ENCODE measurements at places on chromosomes 2 and 18.

DNA sequence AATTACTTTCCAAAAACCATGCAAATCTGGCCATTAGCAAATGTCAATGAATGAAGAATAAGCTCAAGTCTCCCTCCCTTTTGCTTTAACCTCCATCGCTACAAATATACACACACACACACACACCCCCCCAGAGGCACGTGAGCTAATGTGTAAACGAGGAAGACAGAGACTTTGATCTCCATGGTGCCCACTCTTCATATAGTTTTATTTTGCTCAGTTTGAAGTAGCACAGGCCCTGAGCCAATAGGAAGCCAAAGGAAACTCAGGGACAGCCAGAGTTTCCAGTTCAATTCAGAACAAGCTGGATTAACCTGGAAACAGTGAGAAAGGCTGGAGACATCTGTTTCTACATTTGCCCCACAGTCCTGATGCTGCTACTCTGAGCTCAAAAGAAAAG is 248.4 kb upstream of the MEIS1 start:
- no peak for DNase-seq

- no peak for DNase-seq
These were observed 116.3 kb downstream of the ACAA2 start for GRCh38 chr18:49697049-49697448.

DNA sequence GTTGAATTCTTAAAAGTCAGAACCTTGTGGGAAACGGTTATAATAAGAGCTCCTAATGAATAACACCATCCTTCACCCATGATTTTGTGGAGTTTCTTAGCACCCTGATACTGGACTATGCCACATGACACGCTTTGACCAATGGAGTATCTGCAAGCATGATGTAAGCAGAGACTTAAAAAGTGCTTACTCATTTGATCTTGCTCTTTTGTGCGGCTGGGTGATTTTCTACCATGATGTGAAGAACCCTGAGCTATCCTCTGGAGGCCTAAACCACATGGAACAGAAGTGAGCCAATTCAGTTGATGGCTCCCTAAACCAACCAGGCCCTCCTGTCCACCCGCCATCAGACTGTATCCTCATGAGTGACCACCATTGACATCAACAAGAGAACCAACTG is 70.9 kb downstream of the TCF4 start:
- no peak for DNase-seq

DNA sequence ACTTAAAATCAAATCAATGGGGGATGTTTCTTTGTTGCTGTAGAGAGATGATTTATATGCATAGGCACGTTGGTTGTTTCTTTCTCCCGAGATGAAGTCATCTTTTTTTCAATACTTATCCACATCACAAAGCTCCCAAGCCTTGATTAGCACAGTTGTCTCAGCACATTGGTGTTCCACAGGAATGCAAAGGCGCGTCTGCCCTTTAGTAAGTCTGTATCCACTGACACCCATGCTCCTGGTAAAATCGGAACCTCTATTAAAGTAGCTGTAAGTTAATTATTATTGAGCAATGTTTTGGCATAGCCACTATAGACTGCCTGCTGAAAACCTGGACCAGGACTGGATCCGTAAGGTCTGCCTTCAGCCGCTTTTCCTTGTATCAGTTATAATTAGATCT is 77.6 kb upstream of the RBM44 start:
- DNase-seq, result no peak

DNA sequence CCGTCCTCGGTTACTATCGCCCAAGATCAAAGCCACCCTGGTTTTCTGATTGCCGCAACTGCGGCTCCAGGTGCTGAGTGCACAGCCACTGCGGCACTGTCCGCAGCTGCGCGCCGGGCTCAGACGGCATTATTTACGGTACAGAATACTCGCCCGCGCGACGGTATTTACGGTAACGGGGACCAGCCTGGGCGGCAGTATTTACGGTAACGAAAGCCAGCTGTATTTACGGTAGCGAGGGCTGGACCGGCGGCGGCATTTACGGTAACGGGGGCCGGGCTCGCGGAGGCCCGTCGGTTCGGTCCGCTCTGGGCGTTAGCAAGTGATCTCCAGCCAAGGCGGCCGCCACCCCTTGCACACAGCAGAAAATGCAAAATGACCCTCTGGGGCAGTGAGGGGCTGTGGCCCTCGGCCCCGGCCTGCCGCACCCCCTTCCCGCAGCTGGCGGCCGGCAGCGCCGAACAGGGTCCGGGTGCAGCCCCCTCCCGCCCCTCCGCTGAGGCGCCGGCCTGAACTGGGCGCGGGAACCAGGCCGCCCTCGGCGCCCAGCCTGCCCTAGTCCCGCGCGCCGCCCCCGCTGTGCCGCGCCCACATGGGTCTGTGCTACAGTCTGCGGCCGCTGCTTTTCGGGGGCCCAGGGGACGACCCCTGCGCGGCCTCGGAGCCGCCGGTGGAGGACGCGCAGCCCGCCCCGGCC is at the start of gene GNAL:
GNAL (plus strand) TSS at position 293 of the 697 bp plus-strand sequence; CDS start at position 593, 300 bp downstream.
- peak; percentile 82 for DNase-seq

All from activated CD8-positive, alpha-beta memory T cell treated with anti-CD3 and anti-CD28 coated beads, Interleukin-2, amount 50 U/mL, for 48 hours (primary cell).